ENCODE measurements at places on chromosomes 2 and 18.

GRCh38 chr2:17646081-17646554 lies 105.6 kb downstream of the VSNL1 start:
- peak; percentile 73 for ATAC-seq

- ATAC-seq = peak; percentile 74
Measured at GRCh38 chr2:45067859-45068570, 58.8 kb upstream of the SIX2 start.

DNA sequence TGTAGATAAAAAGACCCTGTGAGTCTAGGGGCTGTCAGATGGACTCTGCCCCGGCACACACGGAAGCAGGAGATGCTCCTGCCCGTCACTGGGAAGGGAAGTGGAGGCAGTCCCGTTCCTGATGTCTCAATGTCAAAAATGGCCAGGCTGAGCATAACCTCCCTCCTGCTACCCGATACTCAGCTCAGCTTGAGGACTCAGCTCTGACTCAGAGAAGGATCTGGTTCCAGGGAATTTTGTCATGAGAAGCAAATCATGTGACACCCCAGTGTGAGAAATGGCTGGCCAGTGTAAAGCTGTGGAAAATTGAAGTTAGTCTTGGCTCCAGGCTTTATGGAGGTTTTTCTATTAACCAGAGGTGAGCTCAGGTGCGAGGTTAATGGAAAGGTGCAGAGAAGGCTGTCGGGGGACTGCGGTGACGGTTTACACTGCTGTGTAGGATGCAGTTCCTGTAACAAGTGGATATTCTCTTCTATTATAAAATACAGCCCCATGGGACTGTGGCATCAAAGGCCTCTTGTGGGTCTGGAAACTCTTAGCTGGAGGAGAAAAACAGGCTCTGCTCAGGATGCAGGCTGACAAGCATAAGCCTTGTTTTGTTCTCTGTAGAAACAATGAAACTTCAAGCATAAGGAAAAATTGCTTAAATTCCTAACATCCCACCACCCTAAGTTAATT lies 24.7 kb upstream of the AGAP1 start:
- ATAC-seq = peak; percentile 95

DNA sequence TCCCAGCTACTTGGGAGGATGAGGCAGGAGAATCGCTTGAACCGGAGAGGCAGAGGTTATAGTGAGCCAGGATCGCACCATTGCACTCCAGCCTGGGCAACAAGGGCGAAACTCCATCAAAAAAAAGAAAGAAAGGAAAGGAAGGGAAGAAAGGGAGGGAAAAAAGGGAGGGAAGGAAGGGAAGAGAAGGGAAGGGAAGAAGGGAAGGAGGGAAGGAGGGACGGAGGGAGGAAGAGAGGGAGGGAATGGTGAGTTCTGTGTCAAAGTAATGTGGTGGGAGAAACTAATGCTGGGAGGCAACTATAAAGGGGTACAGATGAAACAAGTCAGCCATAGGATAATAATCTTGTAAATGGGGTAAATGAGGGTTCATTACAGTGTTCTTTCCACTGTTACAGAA lies 45.7 kb downstream of the MEMO1 start:
- ATAC-seq = no peak

DNA sequence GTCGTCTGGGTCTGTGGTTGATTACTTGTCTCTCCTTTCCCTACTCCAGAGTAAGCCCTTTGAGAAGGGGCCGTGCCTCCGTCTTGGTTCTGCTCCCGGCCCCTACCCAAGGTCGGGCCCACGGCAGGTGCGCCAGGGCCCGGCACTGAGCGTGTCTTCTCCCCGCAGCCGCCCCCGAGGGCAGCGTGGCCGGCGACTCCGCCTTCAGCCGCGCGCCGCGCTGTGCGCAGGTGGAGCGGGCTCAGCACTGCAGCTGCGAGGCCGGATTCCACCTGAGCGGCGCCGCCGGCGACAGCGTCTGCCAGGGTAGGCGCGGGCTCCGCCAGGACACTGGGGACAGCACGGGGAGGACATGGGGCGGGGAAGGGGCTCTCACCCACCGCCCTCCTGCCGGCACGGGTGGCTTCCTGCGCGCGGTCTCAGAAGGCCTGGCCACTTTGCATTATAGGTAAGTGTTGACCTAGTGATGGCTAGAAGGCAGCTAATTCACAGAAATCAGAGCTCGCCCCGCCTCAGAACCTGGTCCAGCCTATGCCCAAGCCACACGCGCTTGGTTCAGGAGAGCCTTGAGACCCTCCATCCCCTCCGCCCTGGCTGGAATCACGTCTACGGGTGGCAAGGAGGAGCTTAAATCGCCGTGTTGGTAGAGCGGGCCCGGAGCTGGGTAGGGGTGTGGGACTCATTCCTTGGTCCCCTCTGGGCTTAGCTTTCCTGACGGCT lies 43.5 kb downstream of the FBLN7 start:
- no peak for ATAC-seq

GRCh38 chr2:199025146-199025545 lies 432.6 kb downstream of the SATB2 start:
- no peak for ATAC-seq

GRCh38 chr2:159880729-159881128 lies 82.7 kb upstream of the CD302 start:
- ATAC-seq = no peak

- no peak for ATAC-seq
Measured at GRCh38 chr2:96762529-96763311, 2.0 kb downstream of the CNNM4 start.

DNA sequence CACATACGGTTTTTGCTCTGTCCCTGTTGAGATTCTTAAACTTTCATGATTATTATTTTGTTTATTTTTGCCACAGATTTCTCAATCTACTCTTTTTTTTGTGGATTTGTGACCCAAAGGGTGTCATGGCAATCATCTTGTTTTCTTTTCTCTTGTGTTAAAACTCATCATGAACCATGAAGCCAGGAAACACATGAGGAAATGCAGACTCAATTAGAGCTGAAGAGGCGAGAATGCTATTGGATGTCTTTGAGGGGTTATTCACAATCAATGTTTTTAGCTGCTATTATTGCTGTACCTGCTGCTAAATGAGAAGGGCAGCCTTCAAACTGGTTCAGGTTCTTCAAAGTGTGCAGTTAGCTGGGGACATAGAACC lies 99.5 kb upstream of the MMADHC start:
- peak; percentile 52 for ATAC-seq

DNA sequence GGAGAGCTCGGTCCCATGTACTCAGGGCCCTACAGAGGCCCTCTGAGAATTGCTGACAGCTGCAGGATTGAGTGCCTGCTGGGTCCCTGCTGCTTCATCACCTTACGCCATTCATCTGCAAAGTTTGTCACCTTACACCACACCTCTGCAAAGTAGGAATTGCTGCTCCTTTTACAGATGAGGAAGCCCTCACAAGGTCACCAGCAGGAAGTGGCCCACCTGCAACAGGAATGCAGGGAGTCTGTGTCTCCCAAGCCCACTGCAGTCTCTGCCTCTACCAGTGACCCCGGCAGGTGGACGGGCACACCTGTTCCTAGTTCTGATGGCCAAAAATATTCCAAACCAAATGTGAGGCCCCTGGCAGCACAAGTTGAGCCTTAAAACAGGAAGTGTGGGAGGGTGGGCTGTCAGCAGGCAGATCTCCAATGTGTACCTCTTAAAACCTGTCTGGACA lies 441.4 kb downstream of the NBAS start:
- ATAC-seq = no peak

GRCh38 chr2:202267495-202267894 lies 1.9 kb downstream of the NOP58 start:
- ATAC-seq = no peak

- no peak for ATAC-seq
Measured at GRCh38 chr2:159187106-159187505, 99.4 kb downstream of the WDSUB1 start.

GRCh38 chr2:8606649-8607550 lies 75.0 kb upstream of the ID2 start:
- ATAC-seq = no peak

- peak; percentile 93 for ATAC-seq
Measured at GRCh38 chr2:12856934-12857601, 140.3 kb downstream of the TRIB2 start.

- no peak for ATAC-seq
Measured at GRCh38 chr2:133377021-133377481, 191.2 kb downstream of the NCKAP5 start.

DNA sequence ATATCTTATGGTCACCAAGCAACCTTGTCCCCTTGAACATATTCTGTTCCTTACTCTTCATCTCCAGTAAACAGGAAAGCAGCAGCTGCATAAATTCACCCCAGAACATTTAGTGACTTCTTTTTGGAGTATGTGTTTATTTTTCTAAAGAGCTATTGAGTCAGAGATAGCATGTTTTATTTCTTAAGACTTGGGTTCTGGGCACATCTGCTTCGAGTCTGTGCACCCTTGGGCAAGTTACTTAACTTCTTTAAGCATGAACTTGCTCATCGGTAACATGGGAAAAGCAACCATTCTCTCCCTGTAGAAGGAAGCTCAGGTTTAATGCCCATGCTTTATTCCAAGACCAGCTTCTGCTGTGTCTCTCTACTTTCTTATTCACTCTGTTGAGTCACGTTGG lies 309.3 kb upstream of the MEX3C start:
- ATAC-seq = no peak

- ATAC-seq = no peak
Measured at GRCh38 chr2:3094999-3095958, 282.3 kb downstream of the EIPR1 start.

GRCh38 chr2:107932979-107933378 lies 53.3 kb upstream of the SLC5A7 start:
- peak; percentile 91 for ATAC-seq

DNA sequence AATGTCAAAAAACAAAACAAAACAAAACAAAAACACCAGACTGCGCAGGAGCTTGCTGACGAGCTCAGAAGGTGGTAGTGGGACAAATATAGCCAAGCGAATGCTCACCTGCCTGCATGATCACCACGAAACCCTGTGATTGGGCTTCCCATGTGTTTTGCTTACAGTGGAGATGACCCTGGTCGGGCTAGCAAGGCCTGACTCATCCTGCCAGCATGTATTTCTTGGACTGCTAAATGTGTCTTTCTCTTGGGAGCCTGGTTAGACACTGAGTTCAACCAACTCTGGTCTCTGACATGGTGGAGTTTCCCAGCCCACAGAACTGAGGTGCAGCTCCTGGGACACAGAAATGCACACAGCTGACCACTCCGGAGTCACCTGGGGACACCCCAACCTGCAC lies 30.7 kb upstream of the DUSP2 start:
- peak; percentile 48 for ATAC-seq

GRCh38 chr2:62112179-62112578 lies 83.7 kb upstream of the B3GNT2 start:
- ATAC-seq = no peak

DNA sequence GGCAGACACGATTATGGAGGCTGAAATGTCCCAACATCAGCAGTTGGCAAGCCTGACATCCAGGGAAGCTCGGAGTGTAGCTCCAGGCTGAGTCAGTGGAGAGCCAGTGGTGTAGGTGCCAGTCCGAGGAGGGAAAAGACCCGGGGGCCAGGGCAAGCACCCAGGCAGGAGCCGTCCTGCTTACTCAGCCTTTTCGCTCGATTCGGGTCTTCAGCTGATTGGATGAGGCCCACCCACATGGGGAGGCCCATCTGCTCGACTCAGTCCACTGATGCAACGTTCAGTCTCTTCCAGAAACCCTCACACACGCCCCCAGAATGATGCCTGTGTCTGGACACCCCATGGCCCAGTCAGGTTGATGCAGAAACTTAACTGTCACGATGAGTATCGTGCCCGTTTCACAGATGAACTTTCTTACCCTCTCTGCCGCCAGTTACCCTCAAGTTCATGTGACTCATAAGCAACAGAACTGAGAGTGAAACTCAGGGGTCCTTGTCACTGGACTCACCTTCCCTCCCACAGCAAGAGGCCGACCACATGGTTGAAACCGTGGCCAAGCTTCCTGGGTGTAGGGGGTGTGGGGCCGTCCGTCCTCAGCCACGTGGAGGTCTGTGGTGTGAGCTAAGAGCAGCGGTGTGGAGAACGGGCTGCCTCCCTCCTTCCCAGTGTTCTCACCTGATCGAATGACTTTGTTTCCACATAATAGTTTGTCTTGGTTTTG lies 197.4 kb upstream of the HDAC4 start:
- no peak for ATAC-seq

DNA sequence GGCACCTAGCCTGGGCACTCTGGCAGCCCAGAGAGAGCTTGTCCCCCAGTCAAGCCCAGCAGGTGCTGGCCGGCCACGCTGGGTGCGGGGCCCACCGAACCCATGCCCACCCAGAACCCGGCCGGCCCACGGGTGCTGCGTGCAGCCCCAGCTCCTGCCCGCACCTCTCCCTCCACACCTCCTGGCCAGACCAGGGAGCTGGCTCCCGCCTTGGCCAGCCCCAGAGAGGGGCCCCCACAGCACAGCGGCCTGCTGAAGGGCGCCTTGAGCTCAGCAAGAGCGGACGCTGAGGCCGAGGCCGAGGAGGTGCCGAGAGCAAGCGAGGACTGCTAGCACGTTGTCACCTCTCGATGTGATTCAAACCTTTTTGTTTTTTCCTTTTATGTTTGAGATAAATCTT lies 407.0 kb upstream of the KCNJ3 start:
- ATAC-seq = no peak

- no peak for ATAC-seq
Measured at GRCh38 chr2:20361893-20362292, 11.2 kb upstream of the PUM2 start.

- ATAC-seq = no peak
Measured at GRCh38 chr2:157443795-157444640, at the start of gene CYTIP. TSS of gene CYTIP (minus strand) at chr2:157444089. CDS start at chr2:157444020, 69 bp downstream.

- no peak for ATAC-seq
Measured at GRCh38 chr18:22605736-22606135, 188.0 kb upstream of the CTAGE1 start.

DNA sequence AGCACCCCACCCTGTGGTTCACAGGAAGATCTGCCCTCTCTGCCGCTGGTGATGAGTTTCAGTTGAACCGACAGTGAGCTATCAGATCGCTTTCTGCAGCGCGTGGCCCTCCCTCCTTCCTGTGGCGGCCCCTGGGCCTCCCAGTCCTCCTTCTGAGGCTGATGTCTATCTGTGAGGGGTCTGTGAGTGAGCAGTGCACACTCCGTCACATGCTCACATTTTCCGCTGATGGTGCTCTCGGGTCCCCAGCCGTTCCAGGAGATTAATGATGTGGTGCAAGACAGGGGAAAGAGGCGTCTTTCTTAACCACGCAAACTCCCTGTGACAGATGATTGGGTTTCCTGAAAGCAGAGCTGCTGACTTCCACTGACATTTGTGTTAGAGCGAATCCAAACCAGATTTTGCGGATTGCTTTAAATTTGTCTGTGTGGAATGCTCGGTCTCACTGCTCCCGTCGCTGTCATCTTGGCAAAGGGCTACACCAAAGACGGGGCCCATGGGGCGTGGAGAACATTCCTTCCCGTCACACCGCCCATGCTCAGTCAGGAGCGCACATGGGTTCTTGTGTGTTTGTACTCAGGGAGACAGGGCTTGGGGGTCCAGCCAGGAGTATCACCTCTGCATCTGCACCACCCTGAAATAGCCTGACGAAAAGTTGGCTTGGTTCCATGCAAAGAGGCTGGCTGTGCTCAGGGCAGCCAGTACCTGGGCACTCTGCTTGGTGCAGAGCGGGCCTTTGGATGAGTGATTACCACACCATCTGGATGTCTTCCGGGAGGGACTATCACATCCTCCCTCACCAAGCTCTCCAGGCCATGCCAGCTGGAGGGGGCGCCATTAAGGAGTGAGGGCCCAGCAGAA lies 154.7 kb upstream of the HS6ST1 start:
- no peak for ATAC-seq
